ENCODE measurements at places on chromosomes 1 and 21.

DNA sequence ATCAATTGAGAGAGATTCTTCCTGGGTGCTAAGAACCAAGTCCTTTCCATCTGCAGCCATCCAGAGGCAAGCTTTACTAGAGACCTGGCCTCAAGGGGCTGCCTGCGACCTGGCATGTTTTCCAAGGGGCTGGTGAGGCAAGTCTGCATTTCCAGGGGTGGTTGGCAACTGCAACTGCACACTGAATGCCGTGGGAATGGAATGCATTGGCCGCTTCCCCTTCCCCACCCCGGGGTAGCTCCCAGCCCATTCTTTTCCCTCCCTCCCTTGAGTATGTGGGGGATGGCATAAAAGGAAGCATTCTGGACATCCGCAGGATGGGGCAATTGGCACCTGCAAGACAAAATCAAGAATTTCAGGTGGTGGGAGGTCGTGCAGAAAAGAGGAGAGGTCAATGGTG, 155.1 kb downstream of the IGSF21 start:
- DNase-seq: no peak

DNA sequence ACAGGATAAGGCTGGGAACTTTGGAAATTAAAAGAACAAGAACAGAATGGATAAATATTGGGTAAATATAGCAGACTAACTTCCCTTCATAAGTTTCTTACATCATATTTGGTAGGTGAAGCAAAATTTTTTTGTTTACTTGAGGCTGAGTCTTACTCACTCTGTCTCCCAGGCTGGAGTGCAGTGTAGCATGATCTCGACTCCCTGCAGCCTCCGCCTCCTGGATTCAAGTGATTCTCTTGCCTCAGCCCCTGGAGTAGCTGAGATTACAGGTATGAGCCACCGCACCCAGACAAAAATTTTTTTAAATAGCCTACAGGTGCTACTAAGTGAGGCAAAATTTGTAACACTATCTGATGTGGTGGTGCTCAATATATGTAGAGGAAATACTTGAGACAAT, 50.7 kb downstream of the TM2D1 start:
- no peak for DNase-seq

DNA sequence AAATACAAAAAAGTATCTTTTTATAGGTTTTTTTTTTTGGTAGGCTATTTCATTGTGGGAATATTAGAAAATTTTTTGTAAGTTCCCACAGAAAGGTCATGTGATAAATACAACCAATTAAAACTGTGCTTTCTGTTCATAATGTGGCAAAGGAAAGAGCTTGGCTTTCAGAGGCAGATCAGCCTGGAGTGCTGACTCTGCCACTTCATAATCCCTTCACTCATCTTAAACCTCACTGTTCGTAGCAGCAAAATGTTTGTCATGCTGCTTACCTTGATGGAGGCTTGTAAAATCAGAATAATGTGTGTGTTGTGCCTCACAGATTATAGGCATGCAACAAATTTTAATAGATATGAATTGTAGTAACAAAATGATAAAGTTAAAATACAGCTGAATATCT, 176.8 kb downstream of the ZP4 start:
- peak; percentile 30 for DNase-seq

DNA sequence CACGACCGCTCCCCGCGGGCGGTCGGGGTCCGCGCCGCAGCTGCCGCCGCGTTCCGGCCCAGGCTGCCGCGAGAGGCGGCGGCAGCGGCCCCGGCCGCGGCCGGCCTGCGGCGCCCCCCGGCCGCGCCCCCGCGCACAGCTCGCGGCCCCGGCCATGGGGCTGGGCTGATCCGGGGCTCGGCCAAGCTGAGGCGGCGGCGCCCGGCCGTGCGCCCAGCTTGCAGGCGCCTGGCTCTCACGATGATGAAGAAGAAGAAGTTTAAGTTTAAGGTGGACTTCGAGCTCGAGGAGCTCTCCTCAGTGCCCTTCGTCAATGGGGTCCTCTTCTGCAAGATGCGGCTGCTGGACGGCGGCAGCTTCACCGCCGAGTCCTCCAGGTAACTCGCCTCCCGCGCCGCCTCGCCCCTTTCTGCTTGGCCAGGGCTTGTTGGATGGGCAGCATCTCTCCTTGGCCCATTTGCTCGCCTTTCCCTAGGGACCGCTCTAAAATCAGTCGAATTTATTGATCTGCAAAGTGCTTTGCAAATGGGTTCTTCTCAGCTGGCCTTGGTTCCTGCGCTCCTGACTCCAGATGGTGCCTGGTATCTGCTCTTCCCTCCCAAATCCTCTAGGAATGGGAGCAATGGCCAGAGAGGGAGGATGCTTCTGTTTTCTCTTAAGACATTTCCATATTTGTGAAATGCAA, 431 bp downstream of the EEIG2 start:
- peak; percentile 49 for DNase-seq

DNA sequence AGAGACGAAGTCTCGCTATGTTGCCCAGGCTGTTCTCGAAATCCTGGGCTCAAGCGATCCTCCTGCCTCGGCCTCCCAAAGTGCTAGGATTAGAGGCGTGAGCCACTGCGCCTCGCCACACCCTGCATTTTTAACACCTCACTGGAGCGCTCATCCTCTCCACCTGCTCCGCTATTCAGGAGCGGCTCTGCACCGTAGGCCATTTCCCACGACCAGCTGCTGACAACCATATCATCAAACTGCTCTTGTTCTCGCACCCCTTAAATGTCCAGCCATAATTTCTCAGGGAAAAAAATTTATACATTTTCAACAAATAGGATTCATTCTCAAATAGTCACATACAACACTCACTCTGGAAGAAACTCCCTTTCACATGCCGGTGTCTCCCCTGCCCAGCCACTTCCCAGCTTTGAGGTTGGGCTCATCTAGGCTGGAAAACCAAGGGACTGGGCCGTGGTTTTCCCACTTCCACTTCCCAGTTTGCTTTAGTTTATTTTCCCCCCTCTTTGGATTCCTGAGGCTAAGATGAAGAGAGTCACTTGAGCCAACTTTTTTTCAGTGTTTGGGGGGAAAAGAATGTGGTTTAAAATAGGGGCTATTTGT, 639 bp upstream of the IPO9 start:
- no peak for DNase-seq

- no peak for DNase-seq
These were observed 25.8 kb downstream of the FAM151A start for GRCh38 chr1:54597455-54598030.

All from T-helper 2 cell (primary cell).